NCI-H774 (cell line): ENCODE measurements at places on chromosomes 2 and 18.
A peak's percentile ranks its signal among the peaks of the same experiment; 100 is the strongest.

DNA sequence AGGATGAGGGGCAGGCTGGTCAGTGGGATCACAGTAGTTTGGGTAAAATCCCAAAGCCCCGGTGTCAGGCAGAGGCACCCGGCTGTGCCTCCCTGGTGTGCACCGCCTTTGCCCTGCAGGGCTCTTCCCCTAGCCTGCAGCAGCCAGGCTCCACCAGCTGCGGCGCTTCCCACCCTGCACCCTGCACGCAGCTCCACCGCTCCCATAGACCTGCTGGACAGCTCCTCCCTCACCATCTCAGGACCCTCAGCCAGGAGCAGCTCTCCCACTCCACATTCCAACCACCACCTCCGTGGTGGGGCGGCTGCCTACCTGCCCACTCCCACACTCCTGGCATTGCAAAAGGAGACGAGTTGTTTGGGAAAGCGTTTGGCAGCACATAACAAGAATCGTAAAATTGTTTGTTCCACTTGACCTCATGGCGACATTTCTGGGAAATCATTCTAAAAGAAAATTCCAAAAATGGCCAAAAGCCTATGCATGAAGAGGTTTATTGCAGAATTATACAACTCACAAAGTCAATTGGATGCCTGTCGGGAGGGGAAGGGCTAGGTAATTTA, 287.4 kb upstream of the HDAC4 start:
- no peak for DNase-seq

GRCh38 chr18:36624451-36625167, 204.2 kb downstream of the TPGS2 start:
- no peak for DNase-seq

- DNase-seq: peak; percentile 13
Measured at GRCh38 chr18:8988260-8988871, 114.1 kb upstream of the NDUFV2 start.

- DNase-seq: no peak
Measured at GRCh38 chr18:52716973-52717372, 377.0 kb downstream of the DCC start.

GRCh38 chr2:145185696-145186095, 665.8 kb upstream of the ZEB2 start:
- no peak for DNase-seq

DNA sequence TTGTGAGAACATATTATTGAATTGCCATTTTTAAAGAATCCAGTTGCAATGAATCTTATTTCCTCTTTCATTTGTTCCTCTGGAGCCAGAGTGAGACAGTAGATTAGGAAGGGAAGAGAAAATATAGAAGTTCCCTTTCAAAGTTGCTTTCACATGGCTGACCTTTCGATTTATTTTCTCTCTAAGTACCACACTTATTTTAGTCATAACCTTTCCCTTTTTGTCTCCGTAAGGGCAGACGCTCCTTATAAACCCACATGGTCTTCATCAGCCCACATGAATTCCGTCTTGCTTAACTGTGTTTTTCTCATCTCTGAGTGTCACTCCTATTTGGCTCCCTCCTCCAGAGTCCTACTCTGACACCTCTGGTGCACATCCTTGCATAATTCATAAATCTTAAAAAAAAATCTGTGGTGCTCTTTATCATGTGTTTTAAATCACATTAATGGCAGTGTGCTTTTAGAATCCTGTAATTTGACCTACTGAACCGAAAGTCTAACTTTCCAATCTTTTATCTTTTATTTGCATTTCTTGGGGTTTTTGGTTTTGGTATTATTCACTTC, 38.5 kb upstream of the ZNF396 start:
- DNase-seq: no peak
